ENCODE measurements at places on chromosomes 1 and 21.

- DNase-seq = peak; percentile 28
Measured at GRCh38 chr1:69524015-69524414, 43.7 kb upstream of the LRRC7 start.

DNA sequence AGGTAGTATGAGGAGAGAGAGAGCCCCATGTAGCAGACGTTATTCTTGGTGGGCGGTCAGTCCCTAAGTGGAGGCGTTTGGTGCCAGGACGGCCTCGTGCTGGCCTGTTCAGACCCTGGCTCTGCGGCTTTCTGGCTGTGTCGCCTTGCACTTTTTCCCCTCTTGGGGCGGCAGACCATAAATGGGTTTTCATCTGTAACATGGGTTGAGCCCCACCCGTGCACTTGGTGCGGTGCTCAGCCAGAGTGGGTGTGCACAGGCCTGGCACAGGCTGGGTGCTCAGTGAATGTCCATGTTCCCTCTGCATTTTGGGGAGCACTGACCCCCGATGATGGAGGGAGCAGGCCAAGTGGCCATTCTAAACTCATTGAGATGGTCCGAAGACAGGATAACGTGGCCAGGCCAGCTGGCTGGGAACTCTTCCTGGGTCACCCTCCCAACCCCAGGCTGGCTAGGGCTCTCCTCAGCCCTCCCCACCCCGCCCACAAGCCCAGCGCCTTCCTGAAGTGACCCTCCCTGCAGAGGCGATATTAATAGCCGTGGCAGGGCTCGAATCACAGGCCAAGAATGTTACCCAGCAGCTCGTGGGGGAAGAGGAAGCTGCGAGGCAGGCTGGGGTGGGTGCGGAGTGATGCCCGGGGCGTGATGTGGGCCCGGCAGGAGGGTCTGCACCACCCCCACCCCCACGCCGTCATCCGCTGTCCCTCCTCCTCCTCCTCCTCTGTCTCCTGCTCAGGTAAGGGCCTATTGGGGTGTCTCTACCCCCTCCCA is 78.5 kb downstream of the ARHGEF10L start:
- DNase-seq = no peak

- no peak for DNase-seq
Measured at GRCh38 chr1:47412437-47412836, 3.6 kb upstream of the FOXE3 start.

GRCh38 chr1:44973645-44974044 is 12.8 kb downstream of the EIF2B3 start:
- no peak for DNase-seq

DNA sequence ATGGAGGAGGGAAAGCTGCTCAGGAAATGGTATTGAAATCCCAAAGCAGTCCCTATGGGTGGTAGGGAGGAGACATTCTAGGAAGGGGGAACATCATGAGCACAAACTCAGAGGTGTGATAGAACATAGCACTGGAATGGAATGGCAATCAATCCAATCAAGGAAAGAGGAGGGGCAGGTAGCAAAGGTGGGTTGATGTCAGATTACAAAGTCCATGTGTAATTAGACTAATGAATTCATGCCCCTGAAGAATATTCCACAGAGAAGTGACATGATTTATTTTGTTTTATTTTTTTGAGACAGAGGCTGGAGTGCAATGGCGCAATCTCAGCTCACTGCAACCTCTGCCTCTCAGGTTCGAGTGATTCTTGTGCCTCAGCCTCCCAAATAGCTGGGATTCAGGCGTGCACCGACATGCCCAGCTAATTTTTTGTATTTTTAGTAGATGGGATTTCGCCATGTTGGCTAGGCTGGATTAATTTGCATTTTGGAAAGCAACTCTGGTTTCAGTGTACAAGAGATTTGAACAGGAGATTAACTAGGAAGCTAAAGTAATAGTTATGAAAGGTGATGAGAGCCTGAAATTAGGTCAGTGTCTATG is 36.1 kb downstream of the DEGS1 start:
- no peak for DNase-seq

- no peak for DNase-seq
Measured at GRCh38 chr1:242086093-242086492, 87.2 kb upstream of the MAP1LC3C start.

DNA sequence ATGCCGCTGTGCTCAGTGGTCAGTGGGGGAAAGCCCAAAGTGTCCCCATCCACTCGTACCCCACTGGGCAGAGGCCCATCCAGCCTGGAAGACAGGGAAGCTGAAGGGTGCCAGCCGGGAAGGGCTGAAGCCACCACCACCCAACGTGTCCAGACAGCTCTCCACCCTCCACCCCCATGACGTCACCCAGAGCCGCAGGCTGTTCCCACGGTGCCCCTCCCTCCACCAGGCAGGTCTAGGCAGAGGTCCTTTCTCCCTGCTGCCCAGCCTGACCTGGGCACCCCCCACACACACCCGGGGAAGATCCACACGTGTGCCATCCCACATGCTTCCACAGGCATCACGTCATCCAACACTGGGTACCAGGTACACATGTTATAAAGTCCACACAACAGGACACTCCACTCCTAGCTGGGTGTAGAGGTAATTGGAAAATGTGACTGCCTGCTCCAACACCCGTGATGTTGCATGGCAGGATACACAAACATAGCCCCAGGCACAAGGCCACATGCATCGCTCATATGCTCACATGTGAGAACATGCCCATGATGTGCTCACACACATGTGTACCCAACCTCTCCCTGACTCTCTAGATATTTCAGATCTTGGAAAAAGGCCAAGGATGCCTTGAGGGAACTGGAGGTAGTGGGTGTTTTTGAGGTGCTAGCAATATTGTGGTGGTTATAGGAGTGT is 5.1 kb upstream of the ARHGAP30 start:
- no peak for DNase-seq

DNA sequence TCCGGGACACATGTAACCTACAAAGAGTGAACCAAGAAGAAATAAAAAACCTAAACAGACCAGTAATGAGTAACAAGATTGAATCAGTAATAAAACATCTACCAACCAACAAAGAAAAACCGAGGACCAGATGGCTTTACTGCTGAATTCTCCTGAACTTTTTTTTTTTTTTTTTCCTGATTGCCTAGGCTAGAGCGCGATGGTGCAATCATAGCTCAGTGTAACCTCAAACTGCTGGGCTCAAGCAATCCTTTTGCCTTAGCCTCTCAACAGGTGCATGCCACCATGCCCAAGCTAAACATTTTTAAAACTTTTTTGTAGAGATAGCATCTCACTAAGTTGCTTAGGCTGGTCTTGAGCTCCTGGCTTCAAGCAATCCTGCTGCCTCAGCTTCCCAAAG is 11.2 kb upstream of the FGGY start:
- DNase-seq = no peak

DNA sequence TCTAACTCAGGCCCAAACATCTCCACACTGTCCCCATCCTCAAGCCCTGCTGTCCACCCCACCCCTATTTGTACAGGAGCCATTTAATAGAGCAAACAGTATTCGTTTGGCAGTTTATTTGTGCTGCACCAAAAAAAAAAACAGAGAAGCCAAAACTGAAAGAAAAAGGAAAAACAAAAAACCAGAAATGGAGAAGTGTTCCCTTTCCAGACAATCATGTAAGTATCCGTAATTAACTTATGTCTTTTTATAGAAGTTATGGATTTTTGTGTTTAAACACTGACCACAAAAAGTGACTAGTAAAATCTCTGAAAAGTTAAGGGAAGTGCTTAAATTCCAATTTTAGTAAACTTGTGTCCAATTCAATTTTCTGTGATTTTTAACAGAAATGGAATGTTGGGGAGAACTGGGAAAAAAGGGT is 40.4 kb upstream of the ZBTB18 start:
- no peak for DNase-seq

- peak; percentile 23 for DNase-seq
Measured at GRCh38 chr1:204591473-204592090, 75.4 kb downstream of the MDM4 start.

DNA sequence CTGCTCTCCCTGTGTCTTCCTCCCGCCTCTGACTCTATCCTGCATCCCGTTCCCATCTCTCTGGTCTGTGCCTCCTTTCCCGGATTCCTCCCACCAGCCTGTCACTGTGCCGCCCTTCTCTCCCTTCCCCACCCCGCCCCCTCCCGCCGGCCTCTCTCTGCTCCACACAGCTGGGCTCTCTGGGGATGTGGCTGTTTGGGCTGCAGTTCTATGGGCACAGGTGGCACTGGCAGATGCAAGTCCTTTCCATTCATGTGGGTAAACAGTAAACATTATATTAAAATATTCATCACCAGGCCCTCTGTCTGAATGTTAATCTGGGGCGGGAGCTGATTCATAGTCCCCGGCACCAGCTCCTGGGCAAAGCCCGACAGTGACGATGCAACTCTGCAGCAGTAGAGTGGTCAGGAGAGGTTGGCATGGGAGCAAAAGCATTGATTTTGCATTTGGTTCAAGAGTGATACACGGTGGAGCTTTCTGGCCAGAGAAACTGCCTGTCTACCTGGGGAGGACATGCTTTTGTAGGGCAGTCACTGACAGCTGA is 249.3 kb downstream of the TNR start:
- no peak for DNase-seq

DNA sequence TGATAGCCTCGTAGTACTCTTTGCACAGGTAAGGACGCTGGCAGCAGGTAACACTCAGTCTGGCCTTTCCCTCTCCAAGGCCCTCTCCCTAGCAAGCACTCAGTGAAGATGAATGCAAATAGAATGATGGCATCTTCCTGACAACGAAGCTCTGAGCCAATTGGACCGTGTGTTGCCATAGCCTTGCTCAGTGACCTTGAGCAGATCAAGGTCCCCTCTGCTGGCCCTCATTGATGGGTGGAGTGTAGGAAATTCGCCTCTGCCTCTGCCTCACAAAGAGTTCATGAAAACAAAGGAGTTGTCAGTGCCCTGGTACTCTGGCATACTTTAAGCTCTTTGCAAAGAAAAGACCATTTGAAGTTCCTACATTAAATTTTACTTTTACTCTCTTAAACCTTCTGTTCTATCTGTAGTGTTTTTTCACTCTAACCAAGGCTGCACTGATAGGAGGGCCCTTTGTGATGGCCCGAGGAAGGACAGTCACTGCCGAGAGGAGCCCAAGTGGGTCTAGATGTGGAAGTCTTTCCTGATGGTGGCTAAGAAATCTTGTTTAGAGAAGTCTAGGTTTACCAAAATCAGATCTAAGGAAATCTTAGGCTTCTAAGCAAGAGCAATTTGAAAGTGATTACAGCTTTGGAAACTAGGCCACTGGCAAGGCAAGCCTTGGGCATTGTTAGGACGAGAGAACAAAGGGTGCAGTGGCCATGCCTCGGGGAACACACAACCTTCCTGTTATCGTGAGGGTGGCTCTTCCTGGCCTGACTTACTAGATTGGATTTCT is 38.2 kb downstream of the SMYD2 start:
- no peak for DNase-seq

DNA sequence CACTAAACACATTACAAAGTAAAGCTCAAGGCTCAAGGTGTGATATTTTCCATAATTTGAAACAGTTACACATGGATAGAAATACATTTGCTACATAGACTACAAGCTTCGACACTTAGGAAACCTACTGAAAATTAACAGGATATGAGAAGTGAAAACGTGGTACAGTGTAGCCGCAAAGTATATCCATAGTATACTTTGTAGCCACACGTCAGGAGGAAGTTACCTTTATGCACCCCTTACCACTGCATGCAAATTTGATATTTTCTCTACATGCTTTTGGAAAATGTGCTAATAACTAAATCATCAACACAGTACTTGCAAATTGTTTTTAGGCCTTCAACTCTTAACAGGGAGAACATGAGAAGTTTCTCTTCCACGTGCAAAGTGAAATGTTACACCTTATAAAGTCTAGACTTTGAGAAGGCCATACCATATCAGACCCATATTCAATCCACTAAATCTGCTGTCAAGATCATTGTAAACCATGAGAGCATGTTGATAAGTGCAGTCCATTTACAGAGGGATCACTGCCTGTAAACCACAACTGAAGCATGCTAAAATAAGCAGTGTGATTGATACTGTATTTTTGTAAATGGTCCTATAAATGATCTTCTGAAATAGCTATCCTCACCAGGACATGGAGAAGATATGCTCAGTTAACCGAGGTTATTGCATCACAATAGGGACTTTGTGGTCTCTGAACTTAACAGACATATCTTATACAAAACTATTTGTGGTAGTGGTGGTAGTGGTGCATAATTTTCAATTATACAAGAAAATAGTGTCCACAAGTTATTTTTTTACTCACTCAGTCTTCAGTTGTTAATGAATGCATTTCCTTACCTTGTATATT is 64.7 kb downstream of the VAV3 start:
- DNase-seq = no peak

DNA sequence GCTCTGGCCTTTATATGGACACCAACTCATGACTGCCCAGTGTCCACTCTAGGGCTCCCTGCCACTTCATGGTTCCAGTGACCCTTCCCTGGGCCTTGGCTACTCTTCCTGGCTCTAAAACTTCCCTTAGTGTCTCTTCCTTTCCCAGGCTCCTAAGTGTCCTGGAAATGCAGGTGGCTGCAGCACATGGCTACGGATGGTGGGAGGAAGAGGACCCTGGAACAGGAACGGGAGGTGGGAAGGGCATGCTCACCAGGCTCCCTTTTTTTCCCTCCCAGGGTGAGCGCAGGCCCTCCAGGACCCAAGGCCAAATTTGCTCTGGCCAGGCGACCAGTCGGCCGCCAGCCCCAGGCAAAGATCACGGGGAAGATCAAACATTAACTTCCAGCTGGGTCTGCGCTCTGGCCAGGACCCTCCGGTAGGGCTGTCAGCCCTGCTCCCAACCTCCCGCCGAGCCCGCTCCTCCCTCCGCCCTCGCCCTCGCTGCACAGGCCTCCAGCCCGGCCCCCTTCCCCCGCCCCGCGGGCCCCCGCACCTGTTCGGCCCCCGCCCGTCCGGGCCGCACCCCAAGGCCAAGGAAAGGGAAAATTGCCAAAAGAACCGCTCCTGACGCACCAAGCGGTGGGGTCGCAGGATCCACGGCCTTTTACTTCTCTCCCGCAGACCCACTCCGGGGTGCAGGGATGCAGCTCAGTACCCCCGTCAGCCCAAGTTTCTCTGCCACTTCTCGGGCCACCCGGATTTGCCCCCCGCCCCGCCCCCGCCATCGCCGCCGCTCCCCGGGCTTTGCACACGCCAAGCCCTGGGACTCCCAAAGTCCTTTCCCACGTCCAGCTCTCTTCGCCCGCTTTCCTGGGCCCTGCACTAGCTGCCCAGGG is 894 bp downstream of the TCEA3 start:
- DNase-seq = no peak

- peak; percentile 50 for DNase-seq
Measured at GRCh38 chr1:223429313-223429731, 36.1 kb downstream of the CCDC185 start.

Data from GM04504 (cell line).